ENCODE measurements at places on chromosomes 3 and 15.
A peak's percentile ranks its signal among the peaks of the same experiment; 100 is the strongest.

GRCh38 chr15:43376017-43376705, 5.3 kb downstream of the TUBGCP4 start:
- DNase-seq, result peak; percentile 9

- DNase-seq, result no peak
Measured at GRCh38 chr3:85054579-85054978, 95.8 kb downstream of the CADM2 start.

- DNase-seq, result no peak
Measured at GRCh38 chr3:119945291-119945690, 149.0 kb downstream of the GSK3B start.

GRCh38 chr15:96037584-96037983, 292.9 kb upstream of the NR2F2 start:
- no peak for DNase-seq

DNA sequence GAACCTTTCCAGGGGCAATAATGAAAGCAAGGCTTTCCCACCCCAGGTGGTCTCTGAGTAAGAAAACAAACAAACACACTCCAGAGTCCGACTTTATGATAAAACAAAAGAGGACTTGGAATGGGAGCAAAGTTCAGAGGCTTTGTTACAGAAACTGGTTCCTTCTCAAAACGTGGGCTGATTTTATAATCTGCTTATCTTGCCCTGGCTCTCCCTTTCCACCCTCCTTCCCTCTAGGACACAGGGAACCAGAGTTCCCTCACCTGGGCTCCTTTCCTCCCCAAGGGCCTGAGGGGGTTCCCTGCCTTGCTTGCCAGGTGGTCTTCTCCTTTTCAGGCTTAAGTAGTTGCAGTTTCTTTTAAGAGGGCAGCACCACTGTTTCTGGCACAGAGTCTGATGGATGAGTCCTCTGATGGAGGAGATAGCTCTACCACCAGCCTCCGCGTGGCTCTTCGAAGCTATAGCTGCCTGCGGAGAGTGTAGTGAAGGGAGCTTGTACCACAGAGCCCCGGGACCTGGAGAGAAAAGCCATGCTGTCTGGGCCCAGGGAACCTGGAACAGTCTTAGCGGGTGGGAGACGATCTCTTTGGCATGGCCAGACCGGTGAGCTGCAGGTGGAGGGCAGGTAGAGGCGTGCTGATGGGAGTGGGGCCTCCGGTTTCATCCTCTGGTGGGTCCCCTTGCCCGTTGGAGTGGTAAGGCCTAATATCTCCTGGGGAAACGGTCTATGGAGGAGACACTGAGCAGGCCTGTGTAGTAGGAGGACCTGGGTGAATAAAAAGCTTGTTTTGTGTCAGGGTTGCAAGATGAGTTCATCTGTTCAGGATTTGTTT, 68.7 kb downstream of the SMAD6 start:
- DNase-seq, result no peak

- DNase-seq, result peak; percentile 29
Measured at GRCh38 chr3:128784232-128784631, 58.2 kb downstream of the RAB7A start.

DNA sequence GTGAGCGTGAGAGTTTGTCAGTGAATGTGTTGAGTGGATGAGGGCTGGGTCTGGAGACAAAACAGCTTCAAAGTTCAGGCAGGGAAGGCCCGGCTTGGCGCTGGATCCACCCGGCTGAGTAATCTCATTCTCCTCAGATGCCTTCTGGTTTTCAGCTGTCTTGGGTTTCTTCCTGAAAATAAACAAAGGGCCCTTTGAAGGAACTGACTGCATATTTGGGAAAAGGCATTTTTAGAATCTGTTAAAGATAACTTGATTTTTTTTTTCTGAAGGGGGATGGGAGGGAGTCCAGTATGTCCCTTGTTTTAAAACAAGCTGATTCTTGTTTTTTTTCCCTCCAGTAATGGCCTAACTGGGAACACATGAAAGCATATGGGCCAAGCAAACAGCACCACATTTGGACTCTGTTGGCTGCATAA, 86.4 kb downstream of the TIGIT start:
- peak; percentile 87 for DNase-seq

DNA sequence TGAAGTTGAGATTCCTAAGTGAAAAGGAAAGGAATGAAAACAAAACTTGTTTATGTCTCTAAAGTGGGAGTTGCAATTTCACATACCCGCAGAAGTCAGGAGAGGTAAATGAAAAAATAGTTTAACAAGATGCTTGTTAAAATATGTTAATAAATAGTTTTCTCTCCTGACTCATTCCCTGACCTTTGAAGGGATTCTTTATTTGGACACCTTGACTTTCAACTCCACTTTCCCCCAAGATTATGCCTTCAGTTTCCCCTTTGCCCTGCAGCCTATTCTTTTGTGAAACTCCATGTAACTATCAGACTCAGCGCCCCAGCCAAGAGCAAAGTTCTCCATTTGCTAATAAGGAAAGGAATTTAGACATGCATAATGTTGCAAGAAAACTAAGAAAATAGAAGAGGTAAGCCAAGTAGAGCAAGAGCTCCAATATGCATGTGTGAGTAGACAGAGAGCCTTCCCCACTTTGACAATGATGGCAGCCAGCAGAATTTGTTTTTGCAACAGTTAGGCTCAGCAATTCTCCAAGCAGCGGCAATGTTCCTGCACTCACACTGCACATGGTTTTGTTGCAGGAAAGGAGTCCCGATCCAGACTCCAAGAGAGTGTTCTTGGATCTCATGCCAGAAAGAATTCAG, 61.2 kb downstream of the CD200 start:
- peak; percentile 66 for DNase-seq

DNA sequence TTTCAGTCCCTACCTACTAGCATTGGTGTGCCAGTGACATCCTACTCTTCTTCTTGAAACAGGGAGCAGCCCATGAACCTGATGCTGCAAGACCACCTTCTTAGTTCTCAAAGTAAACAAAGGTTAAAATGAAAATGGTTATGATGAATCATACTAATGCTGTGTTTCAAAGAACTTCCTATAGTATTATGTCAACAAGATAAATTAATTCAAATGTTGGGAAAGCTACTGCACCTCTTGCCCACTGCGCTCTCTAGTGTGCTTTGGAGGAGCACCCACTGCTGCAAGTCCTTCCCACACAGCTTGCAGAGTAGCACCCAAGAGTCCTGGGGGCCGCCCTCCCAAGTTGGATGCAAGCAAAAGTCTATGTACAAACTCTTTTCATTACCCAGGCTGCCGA, 81.1 kb downstream of the CD200R1L start:
- no peak for DNase-seq

GRCh38 chr15:31171731-31172130, 70.2 kb upstream of the TRPM1 start:
- no peak for DNase-seq

GRCh38 chr3:96961576-96961975, 147.2 kb downstream of the EPHA6 start:
- DNase-seq, result no peak
